ENCODE measurements at places on chromosomes 6 and 20.

- DNase-seq: no peak
Measured at GRCh38 chr6:159800141-159800865, at the start of gene PNLDC1. PNLDC1 (plus strand) TSS chr6:159800276; CDS start chr6:159800308, 32 bp downstream.

GRCh38 chr6:129893640-129894039, 32.5 kb upstream of the TMEM244 start:
- DNase-seq: no peak

DNA sequence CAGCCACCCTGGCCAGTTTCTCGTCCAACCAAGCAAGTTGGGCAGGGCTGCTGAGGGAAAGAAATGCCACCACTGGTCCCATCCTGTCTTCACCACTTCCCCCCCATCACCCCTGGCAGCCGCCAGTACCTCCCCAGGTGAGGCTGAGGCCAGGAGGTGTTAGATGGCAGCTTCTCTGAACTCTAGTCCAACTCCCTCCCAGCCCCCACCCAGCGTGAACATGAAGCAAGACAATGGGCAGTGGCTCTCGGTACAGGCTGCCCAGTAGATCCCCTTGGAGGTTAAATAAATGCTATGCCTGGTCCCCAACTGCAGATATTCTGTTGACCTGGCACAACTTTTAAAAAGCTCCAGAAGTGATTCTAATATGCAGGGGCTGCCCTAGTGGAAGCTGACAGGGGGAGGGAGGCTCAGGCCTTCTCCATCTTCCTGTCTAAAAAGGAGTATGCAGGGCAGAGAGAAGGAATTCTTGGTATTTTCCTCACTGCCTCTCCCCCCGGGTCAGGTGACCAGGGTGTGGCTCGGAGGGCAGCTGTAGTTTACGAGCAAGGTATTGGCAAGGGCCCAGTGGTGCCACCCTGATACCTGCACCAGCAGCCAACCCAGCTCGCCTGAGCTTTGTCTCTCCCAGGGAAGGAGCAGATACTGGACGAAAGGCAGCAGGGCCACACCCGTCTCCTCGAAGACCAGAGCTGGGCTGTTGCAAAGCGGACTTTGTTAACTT, 25.7 kb downstream of the KCNK5 start:
- no peak for DNase-seq

- no peak for DNase-seq
Measured at GRCh38 chr6:21354805-21355238, 238.7 kb upstream of the SOX4 start.

- no peak for DNase-seq
Measured at GRCh38 chr6:155813548-155813947, 357.9 kb upstream of the NOX3 start.

GRCh38 chr6:21101694-21102093, 491.9 kb upstream of the SOX4 start:
- DNase-seq: no peak

GRCh38 chr6:47535316-47536225, 58.0 kb downstream of the CD2AP start:
- no peak for DNase-seq

- no peak for DNase-seq
Measured at GRCh38 chr6:105799056-105799455, 287.1 kb upstream of the PRDM1 start.

All from stimulated activated CD4-positive, alpha-beta T cell treated with anti-CD3 and anti-CD28 coated beads, Interleukin-1b, Interleukin-23, amount 100 ng/mL, for 48 hours (primary cell).